ENCODE measurements at places on chromosomes 5 and 9.

GRCh38 chr5:103216137-103216536 lies 42.4 kb upstream of the MACIR start:
- no peak for DNase-seq

GRCh38 chr5:174324680-174325079 lies 279.2 kb downstream of the NSG2 start:
- DNase-seq = no peak

DNA sequence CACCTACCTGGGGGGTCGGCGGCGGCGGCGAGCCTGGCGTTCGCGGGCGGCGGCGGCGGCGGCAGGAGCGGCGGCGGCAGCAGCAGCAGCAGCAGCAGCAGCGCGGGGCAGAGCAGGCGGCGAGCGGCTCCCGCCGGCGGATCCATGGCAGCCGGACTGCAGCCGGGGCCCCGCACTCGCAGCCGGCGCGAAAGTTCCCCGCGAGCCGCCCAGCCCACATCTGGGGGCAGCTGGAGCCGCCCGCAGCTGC lies 153 bp downstream of the ADAMTS2 start:
- no peak for DNase-seq

DNA sequence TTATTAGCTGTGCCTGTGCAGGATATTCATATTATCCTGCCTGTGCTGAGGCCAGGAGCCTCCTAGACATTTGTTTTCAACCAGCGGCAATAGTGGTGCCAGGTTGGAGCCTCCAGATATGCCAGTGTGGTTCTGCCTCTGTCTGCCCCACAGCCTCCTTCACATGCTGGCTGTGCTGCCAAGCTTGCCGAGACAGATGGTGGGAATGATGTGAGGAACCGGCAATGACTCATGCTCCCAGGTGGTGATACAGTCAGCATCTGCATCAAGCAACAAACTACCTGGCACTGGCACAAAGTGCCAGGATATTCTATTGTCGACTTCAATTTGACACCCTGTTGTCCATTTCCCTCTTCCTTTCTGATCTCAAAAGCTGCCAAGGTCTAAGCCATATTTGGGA lies 285.7 kb downstream of the CHSY3 start:
- no peak for DNase-seq

DNA sequence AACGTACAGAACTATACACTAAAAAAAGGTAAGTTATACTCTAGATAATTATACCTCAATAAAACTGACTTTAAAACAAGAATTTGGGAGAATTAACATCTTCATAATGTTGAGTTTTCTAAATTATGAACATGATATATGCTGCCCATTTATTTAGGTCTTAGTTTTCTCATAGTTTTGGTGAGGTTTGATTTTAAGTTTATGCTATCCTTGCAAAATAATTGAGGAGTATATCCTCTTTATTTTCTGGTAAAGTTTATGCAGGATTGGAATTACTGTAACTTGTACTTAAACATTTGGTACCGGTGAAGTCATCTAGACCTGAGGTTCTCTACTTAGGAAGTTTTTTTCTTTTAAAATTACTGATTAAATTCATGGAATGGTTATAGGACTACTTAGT lies 38.9 kb upstream of the RNU6ATAC start:
- DNase-seq = no peak

DNA sequence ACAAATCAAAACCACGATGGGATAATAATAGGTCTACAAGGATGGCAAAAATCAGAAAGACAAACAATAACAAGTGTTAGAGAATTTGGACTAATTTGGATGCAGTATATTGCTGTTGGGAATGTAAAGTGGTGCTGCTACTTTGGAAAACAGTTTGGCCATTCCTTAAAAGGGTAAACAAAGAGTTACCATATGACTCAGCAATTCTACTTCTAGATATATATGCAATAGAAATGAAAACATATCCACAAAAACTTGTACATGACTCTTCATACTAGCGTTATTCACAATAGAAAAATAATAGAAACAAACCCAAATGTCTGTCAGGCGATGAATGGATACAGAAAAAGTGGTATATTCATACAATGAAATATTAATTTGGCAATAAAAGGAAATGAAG lies 58.3 kb downstream of the JAK2 start:
- DNase-seq = no peak

DNA sequence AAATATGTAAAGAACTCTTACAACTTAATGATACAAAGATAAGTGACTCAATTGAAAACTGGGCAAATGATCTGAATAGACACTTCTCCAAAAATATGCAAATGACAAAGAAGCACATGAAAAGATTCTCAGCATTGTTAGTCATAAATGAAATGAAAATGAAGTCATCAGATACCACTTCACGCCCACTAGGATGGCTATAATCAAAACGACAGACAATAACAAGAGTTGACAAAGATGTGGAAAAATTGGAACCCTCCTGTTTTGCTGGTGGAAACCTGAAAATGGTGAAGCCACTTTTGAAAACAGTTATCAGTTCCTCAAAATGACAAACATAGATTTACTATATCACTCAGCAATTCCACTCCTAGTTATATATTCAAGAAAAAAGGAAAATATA lies 7.9 kb upstream of the SYK start:
- no peak for DNase-seq

- no peak for DNase-seq
Measured at GRCh38 chr5:107514305-107514704, 156.4 kb downstream of the EFNA5 start.

DNA sequence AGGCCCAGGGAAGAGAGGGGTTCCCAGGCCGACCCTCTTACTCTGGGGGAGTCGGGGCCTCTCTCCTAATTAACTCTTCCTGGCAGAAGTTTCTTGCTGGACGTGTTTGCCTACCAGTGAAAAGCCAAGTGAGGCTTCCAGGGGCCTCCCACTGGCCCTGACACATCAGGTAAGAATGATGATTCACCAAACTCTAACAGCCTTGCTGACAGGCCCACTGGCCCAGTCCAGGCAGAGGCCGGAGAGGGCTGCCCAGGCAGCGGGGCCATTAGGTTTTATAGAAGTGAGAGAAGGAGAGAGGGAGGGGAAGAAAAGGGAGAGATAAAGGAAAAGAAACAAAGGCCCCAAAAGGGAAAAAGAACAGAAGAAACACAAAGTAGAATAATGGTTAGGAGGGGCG lies 50.8 kb upstream of the FOXE1 start:
- DNase-seq = no peak

GRCh38 chr5:179431221-179431824 lies 86.1 kb upstream of the ADAMTS2 start:
- no peak for DNase-seq

- DNase-seq = no peak
Measured at GRCh38 chr5:145509336-145510136, 325.6 kb downstream of the PRELID2 start.

GRCh38 chr5:14153932-14154731 lies 11.0 kb downstream of the TRIO start:
- DNase-seq = no peak

DNA sequence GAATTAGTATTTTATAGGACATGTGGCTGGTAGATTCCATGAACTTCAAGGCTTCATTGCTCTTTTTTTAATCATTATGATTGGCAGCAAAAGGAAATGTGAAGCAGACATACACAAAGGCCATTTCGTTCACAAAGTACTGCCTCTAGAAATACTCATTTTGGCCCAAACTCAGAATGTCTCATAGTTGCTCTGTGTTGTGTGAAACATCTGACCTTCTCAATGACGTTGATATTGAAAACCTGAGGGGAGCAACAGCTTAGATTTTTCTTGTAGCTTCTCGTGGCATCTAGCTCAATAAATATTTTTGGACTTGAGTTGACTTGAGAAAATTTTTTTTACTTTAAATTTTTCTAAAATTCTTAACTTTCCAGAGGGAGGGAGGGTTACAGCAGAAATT lies 12.4 kb downstream of the KCNV2 start:
- DNase-seq = no peak
